ENCODE measurements at places on chromosomes 1 and 21. TPM values are rescaled to one million over a fixed set of nuclear protein-coding genes. Genes with fewer than 3 reads are reported as not detected.

The AMY1A gene
- polyA plus RNA-seq, result not detected

The PTPRU gene
- 14.5 TPM for polyA plus RNA-seq

The PPIE gene
- 44.4 TPM for polyA plus RNA-seq

- DNase-seq, result no peak
These were observed 29.1 kb downstream of the KNCN start for GRCh38 chr1:46522184-46522968.

- no peak for DNase-seq
These were observed 130.6 kb downstream of the PLPP3 start for GRCh38 chr1:56448529-56449300.

DNA sequence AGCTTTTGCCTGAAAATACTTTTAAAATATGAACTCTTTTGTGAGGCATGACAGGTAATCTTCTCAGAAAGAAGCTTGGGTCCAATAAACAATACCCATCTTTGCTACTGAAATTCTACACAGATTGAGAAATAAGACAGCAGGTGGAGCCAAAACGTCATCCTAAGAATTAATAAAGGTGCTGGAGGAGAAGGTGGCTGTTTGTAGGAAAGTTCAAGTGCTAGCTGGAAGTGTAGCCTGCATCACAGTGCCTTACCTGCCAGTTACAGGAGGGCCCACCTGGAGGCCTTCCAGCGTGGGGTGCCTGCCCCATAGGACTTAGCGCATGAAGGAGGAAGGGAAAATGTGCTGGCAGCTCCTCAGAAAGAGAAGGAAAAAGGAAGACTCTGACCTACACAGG, 93.7 kb downstream of the TTC3 start:
- DNase-seq, result no peak

DNA sequence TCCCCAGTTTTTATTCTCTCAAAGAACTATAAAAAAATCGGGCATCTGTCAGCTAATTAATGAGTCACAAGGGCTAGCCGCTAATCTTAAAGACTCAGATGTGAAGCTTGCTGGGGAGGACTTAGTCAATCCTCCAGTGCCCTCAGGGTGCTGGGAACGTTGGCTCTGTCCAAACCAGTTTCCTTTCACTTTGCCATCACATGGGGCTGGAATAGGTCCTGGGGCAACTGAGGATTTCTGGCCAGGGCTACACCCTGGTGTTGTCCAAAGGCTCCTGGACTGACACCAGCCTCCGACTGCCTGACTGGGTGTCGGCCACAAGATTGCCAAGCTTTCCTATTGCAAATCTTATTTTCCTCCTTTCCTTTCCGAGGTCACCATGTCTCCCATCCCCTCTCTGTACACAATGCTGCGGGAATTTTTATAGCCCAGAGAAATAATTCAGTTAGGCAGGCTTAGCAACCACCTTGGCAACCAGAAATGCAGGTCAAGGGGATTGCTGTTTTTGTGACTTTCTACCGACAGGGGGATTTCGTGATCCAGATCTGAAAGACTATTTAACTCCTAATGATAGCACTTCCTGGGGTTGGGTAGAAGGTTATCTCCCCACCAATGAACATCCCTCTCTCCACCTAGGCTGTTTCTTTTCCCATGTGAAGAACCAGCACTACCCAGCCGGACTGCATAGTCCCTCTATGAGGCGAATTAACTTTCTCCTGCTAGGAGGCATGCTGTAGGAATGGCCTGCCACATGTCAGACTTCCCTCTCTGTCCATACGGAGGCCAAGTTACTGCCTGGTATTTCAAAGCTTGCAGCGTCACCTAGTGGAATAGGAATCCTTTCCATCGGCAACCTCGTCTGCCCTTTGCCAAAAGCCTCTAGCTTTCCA, 29.9 kb upstream of the CTBS start:
- DNase-seq, result no peak

DNA sequence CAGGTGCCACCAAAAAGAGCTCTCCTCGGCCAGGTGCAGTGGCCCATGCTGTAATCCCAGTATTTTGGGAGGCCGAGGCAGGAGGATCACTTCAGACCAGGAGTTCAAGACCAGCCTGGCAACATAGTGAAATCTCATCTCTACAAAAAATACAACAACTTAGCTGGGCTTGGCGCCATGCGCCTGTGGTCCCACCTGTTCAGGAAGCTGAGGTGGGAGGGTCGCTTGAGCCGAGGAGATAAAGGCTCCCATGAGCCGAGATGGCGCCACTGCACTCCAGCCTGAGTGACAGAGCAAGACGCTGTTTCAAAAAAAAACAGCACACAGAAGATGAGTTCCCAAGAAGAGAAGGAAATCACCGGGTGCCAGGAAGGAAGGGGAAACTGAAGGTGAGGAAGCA, 67.0 kb downstream of the CHD5 start:
- no peak for DNase-seq
